Activated CD8-positive, alpha-beta memory T cell treated with anti-CD3 and anti-CD28 coated beads, Interleukin-2, amount 10 ng/mL, durations not matched to agents 7 days and 5 days (primary cell): ENCODE measurements at places on chromosomes 7 and 10. TPM values are rescaled to one million over a fixed set of nuclear protein-coding genes. Genes with fewer than 3 reads are reported as not detected.
A peak's percentile ranks its signal among the peaks of the same experiment; 100 is the strongest.

The CUBN gene
- 0.56 TPM for total RNA-seq

The DIP2C gene
- 0.99 TPM for total RNA-seq

- DNase-seq = no peak
- no peak overlapping the region for H3K4me3 ChIP-seq
- H3K36me3 ChIP-seq = peaks cover 37% of the 10 kb centered on the region
- H3K27me3 ChIP-seq = no peaks in the 10 kb centered on the region
- no peak overlapping the region for H3K27ac ChIP-seq
- H3K4me1 ChIP-seq = peaks cover 38% of the 10 kb centered on the region
Observed at GRCh38 chr10:58278274-58278961, 9.5 kb downstream of the CISD1 start.

- H3K4me3 ChIP-seq = no peak within 1 kb of the TSS
- DNase-seq = peak; percentile 46
- H3K27me3 ChIP-seq = peaks cover 86% of the 10 kb centered on the region
Observed at GRCh38 chr7:157010588-157011332, at the start of gene MNX1. Gene MNX1, minus strand, starts transcription at chr7:157010663. Its CDS starts 313 bp downstream, at chr7:157010350.

DNA sequence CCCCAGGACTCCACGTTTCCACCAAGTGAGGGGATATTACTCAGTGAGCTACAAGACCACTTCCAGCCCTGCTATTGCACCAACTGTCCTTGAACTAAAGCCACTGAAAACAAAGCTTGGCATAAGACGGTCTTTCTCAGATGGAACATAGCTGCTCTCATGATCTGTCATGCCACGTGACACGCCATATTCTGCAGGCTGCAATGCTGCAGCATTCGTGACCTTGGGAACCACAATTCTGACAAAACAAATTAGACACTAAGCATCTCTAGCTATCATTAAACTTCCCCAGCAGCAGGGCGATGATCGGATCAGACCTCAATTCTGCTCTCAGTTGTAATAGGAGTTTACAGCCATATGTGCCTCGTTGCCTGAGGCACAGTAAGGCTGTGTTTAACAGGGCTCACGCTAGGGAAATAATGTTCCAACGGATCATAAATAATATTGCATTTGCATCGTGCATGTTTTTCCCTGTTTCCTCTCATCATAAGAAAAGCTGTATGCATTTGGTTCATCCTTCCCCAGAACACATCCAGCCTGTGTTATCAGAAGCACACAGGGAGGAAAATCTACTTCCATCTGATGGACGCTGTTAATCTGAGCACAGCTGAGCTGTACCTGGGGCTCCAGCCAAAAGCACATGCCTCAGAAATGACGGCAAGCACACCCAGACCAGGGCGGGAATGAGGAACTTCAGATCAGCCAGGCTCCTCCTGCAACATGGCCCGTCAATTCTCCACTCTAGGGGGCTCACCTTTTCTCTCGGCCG, 38.6 kb upstream of the CNPY1 start:
- H3K27ac ChIP-seq = no peak overlapping the region
- H3K4me3 ChIP-seq = no peak overlapping the region
- no peaks in the 10 kb centered on the region for H3K36me3 ChIP-seq
- no peak for DNase-seq
- peaks cover 6% of the 10 kb centered on the region for H3K4me1 ChIP-seq

DNA sequence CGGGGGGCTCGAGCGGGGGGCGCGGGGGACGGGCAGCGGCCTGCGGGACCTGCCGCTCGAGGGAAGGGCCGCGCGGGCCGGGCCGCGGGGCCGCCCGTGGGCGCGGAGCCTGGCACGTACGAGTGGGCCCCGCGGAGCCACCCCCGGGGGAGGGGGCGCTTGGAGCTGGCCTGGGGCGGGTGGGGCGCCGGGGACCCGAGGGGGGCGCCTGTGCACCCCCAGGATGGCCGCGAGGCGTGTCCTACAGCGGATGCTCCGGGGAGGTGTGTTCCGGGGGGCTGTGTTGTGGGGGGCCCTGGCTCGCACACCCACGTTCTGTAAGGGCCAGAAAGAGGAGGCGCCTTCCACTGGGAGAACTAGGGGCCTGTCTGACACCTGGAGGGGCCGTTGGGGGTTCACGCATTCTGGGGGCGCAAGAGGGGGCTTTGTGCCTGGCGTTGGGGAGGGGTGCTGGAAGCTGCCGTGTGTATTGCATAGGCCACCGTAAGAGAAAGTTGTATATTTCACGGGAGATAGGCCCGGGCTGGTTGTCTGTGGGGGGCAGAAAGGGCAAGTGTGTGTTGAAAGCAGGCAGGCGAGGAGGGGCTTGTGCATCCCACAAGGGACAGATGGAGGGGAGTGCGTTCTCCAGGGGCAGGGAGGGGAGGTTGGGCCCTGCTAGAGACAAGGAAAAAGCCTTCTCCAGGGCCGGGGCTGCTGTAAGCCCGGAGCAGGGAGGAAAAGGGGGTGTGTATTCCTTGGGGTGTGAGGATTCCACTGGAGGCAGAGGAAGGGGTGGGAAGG, 663 bp downstream of the VPS37D start:
- no peak overlapping the region for H3K27ac ChIP-seq
- H3K4me3 ChIP-seq = peak overlapping the region; percentile 37
- no peak for DNase-seq
- peaks cover 1% of the 10 kb centered on the region for H3K36me3 ChIP-seq

DNA sequence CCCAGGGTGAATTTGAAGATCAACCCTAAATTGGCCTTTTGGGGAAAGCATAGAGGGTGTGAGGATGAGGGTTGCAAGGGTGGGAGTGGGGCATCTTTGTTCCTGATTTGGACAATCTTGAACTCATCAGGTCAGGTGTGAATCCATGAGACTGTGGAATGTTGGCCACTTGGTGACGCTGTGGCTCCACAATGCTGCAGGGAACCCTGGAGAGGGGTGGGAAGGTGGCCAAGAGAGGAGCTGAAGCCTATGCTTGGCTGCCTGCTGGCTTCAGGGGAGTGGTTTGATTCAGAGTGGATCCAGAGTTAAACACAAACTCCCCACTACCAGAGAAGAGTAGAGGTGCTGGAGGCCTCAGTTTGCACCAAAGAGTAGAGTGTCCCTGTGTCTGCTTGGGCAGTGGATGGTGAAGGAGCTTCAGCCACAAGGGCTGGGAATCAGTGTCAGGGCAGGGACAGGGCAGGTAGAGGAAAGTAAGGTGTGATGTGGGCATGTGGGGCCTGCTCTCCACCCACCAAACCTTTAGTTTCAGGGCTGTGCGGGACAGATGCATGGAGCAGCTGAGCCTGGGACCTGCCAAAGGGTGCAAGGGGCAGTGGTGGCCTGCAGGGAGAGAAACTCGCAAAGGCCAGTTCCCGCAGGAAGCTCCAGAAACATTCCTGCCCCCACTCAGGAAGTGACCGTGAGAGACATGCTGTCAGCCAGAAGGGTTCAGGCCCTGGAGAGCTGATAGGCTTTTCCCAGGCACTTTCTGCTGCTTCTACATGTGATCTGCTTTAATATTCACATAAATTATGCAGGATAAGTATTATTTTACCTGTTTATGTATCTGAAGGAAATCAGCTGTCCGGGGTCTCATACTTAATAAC, 81.0 kb upstream of the PRSS58 start:
- DNase-seq = no peak
- H3K27ac ChIP-seq = peak overlapping the region; percentile 25
- H3K27me3 ChIP-seq = peaks cover 13% of the 10 kb centered on the region
- H3K4me3 ChIP-seq = no peak overlapping the region
- H3K36me3 ChIP-seq = no peaks in the 10 kb centered on the region
- H3K4me1 ChIP-seq = peaks cover 9% of the 10 kb centered on the region

DNA sequence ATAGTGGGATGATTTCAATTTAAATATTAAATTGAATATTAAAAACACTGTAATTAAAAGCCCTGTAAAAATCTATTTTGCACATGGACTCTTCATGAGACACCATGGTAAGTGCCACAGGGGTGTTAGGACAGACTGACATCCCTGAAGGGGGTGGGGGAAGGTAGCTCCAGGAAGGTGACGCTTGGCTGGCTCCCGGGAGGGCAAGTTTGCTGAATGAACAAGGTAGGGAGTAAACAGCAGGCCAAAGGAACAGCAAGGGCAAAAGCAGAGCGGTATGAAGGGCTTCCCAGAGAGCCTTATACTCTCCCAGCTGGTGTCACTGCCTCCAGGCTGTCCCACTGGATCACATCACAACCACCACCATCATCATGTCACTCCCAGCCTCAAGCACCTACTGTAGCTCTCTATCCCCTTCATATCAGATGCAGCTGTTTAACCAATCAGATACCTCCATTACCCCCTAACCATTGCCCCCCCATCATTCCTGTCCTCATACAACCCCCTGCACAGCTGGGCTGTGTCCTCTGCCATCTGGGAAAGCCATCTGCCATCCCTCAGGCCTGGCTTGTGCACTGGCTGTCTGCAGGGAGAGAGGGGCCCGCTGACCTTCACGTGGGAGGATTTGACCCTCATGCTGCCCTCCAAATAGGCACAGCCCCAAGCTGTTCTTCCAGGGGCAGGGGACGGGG, 19.5 kb downstream of the HSPA12A start:
- peaks cover 16% of the 10 kb centered on the region for H3K4me1 ChIP-seq
- no peak overlapping the region for H3K27ac ChIP-seq
- no peaks in the 10 kb centered on the region for H3K36me3 ChIP-seq
- H3K27me3 ChIP-seq = peaks cover 10% of the 10 kb centered on the region
- no peak overlapping the region for H3K4me3 ChIP-seq
- no peak for DNase-seq

DNA sequence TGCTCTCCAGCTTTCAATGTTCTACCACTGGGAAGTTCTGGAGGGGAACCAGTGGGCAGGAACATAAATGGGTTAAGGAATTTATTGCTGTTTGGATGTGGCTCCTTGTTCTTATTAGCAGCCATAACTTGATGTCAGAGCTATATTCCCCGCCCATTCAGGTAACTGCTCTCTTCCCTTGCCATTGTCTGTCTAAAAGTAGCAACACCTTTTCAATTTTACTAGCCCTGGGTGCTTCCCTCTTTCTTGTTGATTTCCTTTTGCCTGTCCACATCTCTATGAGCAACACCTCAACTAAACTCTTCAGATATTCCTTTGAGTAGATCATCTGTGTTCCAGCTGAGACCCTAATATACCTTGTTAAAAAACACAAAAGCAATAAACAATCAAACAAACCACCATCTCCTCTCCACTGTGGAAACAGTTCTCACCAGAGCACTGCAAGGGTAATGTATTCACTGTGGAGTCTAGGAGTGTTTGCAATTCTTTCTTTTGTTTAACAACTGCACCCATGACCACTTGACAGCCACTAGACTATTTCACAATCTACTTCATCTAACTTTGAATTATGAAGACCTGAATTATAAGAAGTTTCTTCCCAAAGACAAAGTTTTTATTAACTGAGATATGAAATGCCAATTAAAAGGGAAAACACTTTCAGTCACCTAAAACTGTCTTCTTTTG, 436.7 kb downstream of the IPMK start:
- DNase-seq = no peak
- no peaks in the 10 kb centered on the region for H3K27me3 ChIP-seq
- H3K36me3 ChIP-seq = no peaks in the 10 kb centered on the region

GRCh38 chr7:131068604-131069021, 259.1 kb upstream of the MKLN1 start:
- no peaks in the 10 kb centered on the region for H3K27me3 ChIP-seq
- H3K4me1 ChIP-seq = peaks cover 47% of the 10 kb centered on the region
- H3K36me3 ChIP-seq = peaks cover 5% of the 10 kb centered on the region
- no peak overlapping the region for H3K4me3 ChIP-seq

GRCh38 chr7:123580406-123581161, 21.0 kb upstream of the ASB15 start:
- H3K27ac ChIP-seq = no peak overlapping the region
- peaks cover 16% of the 10 kb centered on the region for H3K27me3 ChIP-seq
- H3K4me1 ChIP-seq = no peaks in the 10 kb centered on the region
- no peak for DNase-seq
- no peak overlapping the region for H3K4me3 ChIP-seq

DNA sequence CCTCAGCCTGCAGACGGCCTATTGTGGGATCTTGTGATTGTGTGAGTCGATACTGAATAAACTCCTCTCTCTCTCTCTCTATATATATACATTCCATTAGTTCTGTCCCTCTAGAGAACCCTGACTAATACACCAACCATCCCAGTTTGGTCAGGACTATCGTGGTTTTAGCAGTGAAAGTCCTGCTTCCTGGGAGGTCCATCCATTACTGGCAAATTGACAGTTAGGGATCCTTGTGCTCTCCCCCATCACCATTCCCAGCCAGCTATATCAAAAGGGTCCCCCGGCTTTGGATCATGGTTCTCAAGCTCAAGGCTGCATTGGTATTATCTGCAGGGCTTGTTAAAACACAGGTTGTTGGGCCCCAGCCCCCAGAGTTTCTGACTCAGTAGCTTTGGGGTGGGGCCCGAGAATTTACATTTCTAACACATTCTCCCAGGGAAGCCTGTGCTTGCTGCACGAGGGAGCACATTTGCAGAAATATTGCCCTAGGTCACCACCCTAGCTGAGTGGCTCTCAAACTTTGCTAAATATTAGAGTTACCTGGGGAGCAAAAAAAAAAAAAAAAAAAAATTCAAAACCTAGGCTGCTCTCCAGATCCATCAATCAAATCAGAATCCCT, 899.1 kb upstream of the AUTS2 start:
- H3K27ac ChIP-seq = no peak overlapping the region
- H3K4me3 ChIP-seq = no peak overlapping the region
- no peaks in the 10 kb centered on the region for H3K27me3 ChIP-seq

- H3K36me3 ChIP-seq = peaks cover 40% of the 10 kb centered on the region
- H3K4me1 ChIP-seq = peaks cover 46% of the 10 kb centered on the region
- no peak overlapping the region for H3K4me3 ChIP-seq
- H3K27ac ChIP-seq = peak overlapping the region; percentile 65
Observed at GRCh38 chr10:89706011-89706410, 4.6 kb downstream of the KIF20B start.
